ENCODE measurements at places on chromosomes 12 and 14. TPM values are rescaled to one million over a fixed set of nuclear protein-coding genes. Genes with fewer than 3 reads are reported as not detected.
A peak's percentile ranks its signal among the peaks of the same experiment; 100 is the strongest.

GRCh38 chr12:93608313-93608712, 35.8 kb downstream of the SOCS2 start:
- no peak for DNase-seq
- H3K27ac ChIP-seq: no peak overlapping the region
- H3K4me3 ChIP-seq: no peak overlapping the region
- no peaks in the 10 kb centered on the region for H3K36me3 ChIP-seq

DNA sequence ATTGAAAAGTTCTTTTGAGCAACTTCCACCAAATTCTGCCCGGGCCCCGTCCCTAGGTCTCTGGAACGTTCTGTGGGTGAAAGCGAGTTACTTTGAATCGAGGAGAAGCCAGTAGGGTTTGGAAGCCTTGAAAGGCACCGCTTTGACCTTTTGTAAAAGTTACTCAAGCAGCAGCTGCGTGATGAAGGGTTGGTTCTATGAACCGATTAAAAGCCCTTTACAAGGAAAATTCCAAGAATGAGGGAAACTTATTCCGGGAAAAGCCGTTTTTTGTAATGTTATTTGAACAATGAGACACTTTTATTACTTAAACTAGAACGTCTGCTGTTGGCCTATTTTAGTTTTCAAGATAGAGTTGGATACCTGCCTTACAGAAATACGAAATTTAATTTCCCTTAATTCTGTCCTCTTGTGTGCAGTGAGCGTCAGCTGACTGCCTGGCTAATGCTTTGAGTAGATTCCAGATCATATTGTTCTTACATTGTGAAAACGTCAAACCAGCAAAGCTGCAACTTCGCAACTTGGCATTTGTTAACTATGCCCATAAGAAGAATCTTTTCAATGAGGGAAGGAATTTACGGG, 906 bp downstream of the LARP4 start:
- H3K36me3 ChIP-seq: no peaks in the 10 kb centered on the region
- H3K4me1 ChIP-seq: peaks cover 12% of the 10 kb centered on the region
- DNase-seq: no peak
- H3K4me3 ChIP-seq: peak overlapping the region; percentile 66
- no peaks in the 10 kb centered on the region for H3K27me3 ChIP-seq
- peak overlapping the region; percentile 77 for H3K27ac ChIP-seq

- no peak for DNase-seq
- peaks cover 6% of the 10 kb centered on the region for H3K36me3 ChIP-seq
- no peak overlapping the region for H3K27ac ChIP-seq
- H3K4me3 ChIP-seq: no peak overlapping the region
- no peaks in the 10 kb centered on the region for H3K4me1 ChIP-seq
These were observed 86.2 kb upstream of the AMIGO2 start for GRCh38 chr12:47165934-47166333.

GRCh38 chr12:132282950-132283771, 46.2 kb downstream of the GALNT9 start:
- no peak overlapping the region for H3K27ac ChIP-seq
- peak; percentile 68 for DNase-seq
- no peaks in the 10 kb centered on the region for H3K36me3 ChIP-seq
- no peak overlapping the region for H3K4me3 ChIP-seq
- H3K27me3 ChIP-seq: no peaks in the 10 kb centered on the region
- peaks cover 7% of the 10 kb centered on the region for H3K4me1 ChIP-seq

DNA sequence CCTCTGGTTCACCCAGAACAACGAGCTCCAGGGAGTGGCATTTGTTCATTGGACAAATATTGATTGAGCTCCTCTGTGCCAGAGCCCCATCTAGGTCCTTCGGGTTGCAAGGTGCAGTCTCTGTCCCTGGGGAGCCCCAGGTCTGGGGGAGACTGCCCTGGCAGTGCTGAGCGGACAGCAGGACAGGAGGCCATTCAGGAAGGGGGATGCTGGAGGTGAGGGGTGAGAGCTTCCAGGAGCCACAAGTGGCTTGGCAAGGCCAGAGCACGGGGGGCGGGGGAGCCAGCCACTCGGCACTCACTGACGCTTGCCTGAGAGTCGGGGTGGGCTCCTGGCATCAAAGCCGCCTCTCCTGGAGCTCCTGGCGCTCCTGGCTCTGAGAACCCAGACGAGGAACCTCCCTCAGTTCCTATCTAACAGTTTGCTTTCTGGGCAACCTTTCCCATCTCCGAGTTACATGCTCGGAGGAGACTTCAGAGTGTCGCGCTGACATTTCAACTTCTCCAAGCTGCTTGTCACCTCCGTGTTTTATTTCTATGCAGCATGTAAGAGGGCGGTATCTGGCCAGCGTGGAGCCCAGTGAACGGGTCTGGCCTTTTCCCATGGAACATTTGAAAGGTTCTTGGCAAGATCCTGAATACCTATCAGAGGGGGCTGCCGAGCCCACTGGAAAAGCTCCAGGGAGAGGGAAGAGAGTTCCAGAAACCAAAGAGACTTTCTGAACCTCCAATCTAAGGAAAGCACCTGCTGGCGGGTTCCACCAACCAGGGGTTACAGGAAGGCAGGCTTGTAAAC, 62.0 kb upstream of the BCL11B start:
- H3K36me3 ChIP-seq: no peaks in the 10 kb centered on the region
- no peak overlapping the region for H3K27ac ChIP-seq
- DNase-seq: no peak
- H3K4me3 ChIP-seq: no peak overlapping the region

DNA sequence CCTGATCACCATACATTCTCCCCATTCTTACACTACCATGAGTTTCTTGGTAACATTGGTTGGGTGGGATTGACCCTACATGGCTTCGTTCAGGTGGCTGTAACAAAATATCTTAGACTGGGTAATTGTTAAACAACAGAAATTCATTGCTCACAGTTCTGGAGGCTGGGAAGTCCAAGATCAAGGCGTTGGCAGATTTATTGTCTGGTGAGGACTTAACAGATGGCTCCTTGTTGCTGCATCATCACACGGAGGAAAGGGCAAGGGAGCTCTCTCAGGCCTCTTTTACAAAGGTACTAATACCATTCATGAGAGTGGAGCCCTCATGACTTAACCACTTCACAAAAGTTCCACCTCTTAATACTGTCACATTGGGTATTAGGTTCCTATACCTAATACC, 116.7 kb upstream of the EGLN3 start:
- H3K36me3 ChIP-seq: no peaks in the 10 kb centered on the region
- no peaks in the 10 kb centered on the region for H3K27me3 ChIP-seq
- H3K4me3 ChIP-seq: no peak overlapping the region
- DNase-seq: no peak
- no peaks in the 10 kb centered on the region for H3K4me1 ChIP-seq

DNA sequence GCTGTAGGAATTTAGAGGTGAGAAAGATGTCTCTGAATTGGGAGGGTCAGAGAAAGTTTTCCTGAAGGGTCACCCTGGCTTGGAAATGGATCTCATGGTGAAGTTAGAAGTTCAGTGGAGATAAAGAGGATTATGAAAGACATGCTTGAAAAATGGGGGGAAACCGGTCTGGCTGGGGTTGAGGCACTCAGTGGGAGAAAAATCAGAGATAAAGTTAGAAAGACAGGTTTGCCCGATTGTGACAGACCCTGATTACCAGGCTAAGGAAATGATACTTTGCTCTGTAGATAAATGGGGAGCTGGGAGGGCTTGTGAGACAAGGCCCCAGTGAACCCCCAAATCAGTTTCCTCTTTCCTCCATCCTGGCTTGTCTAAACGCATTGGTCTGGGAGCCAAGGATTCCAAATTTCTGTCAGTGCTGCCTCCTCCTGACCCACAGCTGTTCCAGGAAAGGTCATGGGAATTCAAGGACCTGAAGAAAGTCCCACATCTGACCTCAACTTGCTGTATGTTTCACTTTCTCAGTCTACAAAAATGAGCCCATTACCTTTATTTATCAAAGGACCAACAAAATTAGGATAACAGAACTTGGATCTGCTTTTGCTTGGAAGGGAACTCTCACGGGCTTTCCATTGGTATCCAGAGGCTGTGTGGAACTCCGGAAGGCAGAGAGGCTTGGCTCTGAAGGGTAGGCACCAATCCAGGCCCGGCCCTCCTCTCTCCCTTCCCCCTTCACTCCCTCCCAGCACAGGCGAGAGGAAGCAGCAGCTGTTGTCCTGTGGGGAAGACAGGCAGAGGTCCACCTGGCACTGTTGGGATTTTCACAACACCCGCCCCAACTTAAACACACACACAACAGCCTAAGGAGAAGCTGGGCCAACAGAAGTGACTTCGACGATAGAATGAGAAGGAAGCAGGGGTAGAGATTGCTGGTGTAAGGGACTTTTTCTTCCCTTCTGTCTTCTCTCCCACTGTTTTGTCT, 3.4 kb upstream of the RNASE7 start:
- no peak overlapping the region for H3K4me3 ChIP-seq
- no peaks in the 10 kb centered on the region for H3K36me3 ChIP-seq
- H3K27ac ChIP-seq: no peak overlapping the region
- H3K27me3 ChIP-seq: no peaks in the 10 kb centered on the region

- H3K36me3 ChIP-seq: no peaks in the 10 kb centered on the region
- no peak overlapping the region for H3K27ac ChIP-seq
- DNase-seq: no peak
- H3K4me3 ChIP-seq: no peak overlapping the region
- no peaks in the 10 kb centered on the region for H3K4me1 ChIP-seq
These were observed 403.3 kb downstream of the ETNK1 start for GRCh38 chr12:23028158-23028802.

GRCh38 chr14:83744891-83745290, 1785.1 kb upstream of the FLRT2 start:
- no peak for DNase-seq
- H3K4me3 ChIP-seq: no peak overlapping the region
- H3K27me3 ChIP-seq: no peaks in the 10 kb centered on the region
- H3K36me3 ChIP-seq: no peaks in the 10 kb centered on the region

- H3K27me3 ChIP-seq: no peaks in the 10 kb centered on the region
- peaks cover 8% of the 10 kb centered on the region for H3K36me3 ChIP-seq
- no peaks in the 10 kb centered on the region for H3K4me1 ChIP-seq
- no peak overlapping the region for H3K4me3 ChIP-seq
- DNase-seq: no peak
- H3K27ac ChIP-seq: no peak overlapping the region
These were observed 39.3 kb upstream of the PRPF39 start for GRCh38 chr14:45044638-45045037.

GRCh38 chr14:67557118-67557517, 24.0 kb downstream of the PLEKHH1 start:
- H3K36me3 ChIP-seq: no peaks in the 10 kb centered on the region
- no peak for DNase-seq
- no peak overlapping the region for H3K4me3 ChIP-seq
- H3K27ac ChIP-seq: no peak overlapping the region
- H3K27me3 ChIP-seq: no peaks in the 10 kb centered on the region
- H3K4me1 ChIP-seq: no peaks in the 10 kb centered on the region

GRCh38 chr14:23112359-23113178, 6.5 kb downstream of the CEBPE start:
- no peak for DNase-seq
- H3K4me3 ChIP-seq: no peak overlapping the region
- H3K27me3 ChIP-seq: no peaks in the 10 kb centered on the region
- H3K27ac ChIP-seq: no peak overlapping the region
- no peaks in the 10 kb centered on the region for H3K36me3 ChIP-seq
- no peaks in the 10 kb centered on the region for H3K4me1 ChIP-seq

- no peaks in the 10 kb centered on the region for H3K4me1 ChIP-seq
- no peak for DNase-seq
- no peaks in the 10 kb centered on the region for H3K27me3 ChIP-seq
- H3K4me3 ChIP-seq: no peak overlapping the region
- no peaks in the 10 kb centered on the region for H3K36me3 ChIP-seq
- no peak overlapping the region for H3K27ac ChIP-seq
These were observed 55.0 kb upstream of the TMTC1 start for GRCh38 chr12:29838768-29839167.

GRCh38 chr12:54160769-54161480, 27.9 kb downstream of the SMUG1 start:
- H3K4me1 ChIP-seq: no peaks in the 10 kb centered on the region
- no peaks in the 10 kb centered on the region for H3K27me3 ChIP-seq
- no peak for DNase-seq
- H3K27ac ChIP-seq: no peak overlapping the region
- H3K4me3 ChIP-seq: no peak overlapping the region
- H3K36me3 ChIP-seq: no peaks in the 10 kb centered on the region

DNA sequence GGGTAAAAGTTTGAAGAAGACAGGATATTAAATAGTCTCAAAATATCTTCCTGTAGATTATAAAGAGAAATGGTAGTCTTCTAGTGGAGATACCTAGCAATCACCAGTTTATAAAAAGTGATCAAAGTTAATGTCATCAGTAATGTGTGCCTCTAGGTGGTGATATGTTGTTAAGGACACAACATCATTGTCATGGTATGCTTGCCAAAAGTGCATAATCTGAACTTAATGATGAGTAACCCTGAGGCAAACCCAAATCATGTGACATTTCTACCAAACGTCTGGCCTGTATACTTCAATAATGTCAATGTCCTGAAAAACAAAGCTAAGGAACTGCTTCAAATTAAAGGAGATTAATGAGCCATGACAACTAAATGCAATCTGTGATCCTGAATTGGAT, 214.7 kb downstream of the PHLDA1 start:
- DNase-seq: no peak
- no peaks in the 10 kb centered on the region for H3K27me3 ChIP-seq
- H3K27ac ChIP-seq: no peak overlapping the region
- H3K4me3 ChIP-seq: no peak overlapping the region
- no peaks in the 10 kb centered on the region for H3K36me3 ChIP-seq

LIN7A gene
- polyA plus RNA-seq: not detected

RHOJ gene
- polyA plus RNA-seq: not detected

Data from naive thymus-derived CD4-positive, alpha-beta T cell (primary cell).